ENCODE measurements at places on chromosomes 13 and 19. TPM values are rescaled to one million over a fixed set of nuclear protein-coding genes. Genes with fewer than 3 reads are reported as not detected.

PBX4 gene
- 85.3 TPM for total RNA-seq

SBNO2 gene
- total RNA-seq, result 139 TPM

SERP2 gene
- not detected for total RNA-seq

IGFL1 gene
- not detected for total RNA-seq

NCR1 gene
- total RNA-seq, result not detected

SYNGR4 gene
- total RNA-seq, result not detected

PCDH9 gene
- 0.59 TPM for total RNA-seq

CAMSAP3 gene
- total RNA-seq, result not detected

CLC gene
- total RNA-seq, result 2.9 TPM

HSPB6 gene
- not detected for total RNA-seq

SRRM5 gene
- 0.64 TPM for total RNA-seq

DNA sequence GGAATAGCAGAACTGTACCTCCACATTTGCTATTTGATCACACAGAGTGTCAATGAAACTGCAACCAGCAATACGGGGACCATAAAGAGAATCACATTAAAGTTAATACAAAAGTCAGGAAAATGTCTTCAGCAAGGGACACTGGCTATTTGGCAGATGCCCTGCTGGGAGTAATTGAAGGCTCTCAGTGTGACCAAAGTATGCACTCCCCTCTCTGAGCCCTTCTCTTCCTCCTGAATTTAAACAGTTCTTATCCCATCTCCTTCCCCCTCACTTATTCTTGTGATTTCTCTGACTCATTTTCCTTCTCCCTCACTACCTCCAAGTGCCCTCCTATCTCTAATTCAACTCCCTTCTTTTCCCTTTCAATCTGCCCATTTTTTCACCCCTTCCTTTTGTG lies 117.7 kb downstream of the ENOX1 start:
- no peak for DNase-seq

GRCh38 chr13:48138270-48138669 lies 43.4 kb upstream of the MED4 start:
- DNase-seq, result no peak

- DNase-seq, result no peak
These were observed 26.8 kb downstream of the CEBPA start for GRCh38 chr19:33275559-33275932.

- DNase-seq, result no peak
These were observed 64.2 kb downstream of the CCDC70 start for GRCh38 chr13:51925865-51926527.

DNA sequence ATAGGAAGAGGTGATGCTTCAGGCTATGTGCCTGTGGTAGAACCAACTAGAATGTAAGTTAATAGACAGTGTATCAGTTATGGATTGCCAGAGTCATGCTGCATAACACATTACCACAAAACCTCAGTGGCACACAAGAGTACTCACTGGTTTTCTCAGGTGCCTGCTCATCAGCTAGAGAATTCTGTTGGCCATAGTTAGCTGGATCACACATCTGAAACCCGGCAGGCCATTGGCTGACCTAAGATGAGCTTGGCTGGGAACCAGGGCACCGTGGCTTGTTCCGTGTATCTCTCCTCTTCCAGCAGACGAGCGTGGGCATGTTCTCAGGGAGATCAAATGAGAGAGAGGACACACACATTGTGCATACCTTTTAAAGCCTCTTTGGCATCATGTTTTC lies 76.7 kb downstream of the TEX26 start:
- DNase-seq, result no peak

DNA sequence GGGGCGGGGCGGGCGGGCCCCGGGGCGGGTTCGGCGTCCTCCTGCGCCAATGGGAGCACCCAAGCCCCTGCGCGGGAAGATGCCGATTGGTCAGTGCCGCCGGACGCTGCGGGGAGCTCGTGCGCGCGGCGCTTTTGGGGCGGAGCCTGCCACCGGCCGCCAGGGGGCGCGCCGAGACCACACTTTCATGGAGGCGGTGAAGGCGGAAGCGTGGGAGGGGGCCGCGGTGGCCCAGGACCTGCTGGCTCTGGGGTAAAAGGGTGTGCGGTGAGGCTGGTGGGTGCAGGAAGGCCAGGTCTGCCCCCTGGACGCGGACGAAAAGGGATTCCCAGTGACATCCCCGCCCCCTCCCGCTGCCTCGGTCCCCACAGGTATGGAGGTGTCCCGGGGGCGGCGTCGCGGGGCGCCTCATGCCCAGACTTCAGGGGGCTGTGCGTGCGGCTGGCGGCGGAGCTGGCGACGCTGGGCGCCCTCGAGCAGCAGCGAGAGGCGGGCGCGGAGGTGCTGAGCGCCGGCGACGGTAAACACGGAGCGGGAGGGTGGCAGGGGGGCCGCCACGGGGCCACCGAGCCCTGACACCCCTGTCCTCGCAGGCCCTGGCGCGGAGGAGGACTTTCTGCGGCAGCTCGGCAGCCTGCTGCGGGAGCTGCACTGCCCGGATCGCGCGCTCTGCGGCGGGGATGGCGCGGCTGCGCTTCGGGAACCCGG lies at the start of gene FAM98C:
Gene FAM98C, plus strand, starts transcription at position 127 of the 708 bp plus-strand sequence. Its CDS starts 61 bp downstream, at position 188.
- peak; percentile 99 for DNase-seq

- no peak for DNase-seq
These were observed 299.0 kb downstream of the ITGBL1 start for GRCh38 chr13:101751488-101751887.

DNA sequence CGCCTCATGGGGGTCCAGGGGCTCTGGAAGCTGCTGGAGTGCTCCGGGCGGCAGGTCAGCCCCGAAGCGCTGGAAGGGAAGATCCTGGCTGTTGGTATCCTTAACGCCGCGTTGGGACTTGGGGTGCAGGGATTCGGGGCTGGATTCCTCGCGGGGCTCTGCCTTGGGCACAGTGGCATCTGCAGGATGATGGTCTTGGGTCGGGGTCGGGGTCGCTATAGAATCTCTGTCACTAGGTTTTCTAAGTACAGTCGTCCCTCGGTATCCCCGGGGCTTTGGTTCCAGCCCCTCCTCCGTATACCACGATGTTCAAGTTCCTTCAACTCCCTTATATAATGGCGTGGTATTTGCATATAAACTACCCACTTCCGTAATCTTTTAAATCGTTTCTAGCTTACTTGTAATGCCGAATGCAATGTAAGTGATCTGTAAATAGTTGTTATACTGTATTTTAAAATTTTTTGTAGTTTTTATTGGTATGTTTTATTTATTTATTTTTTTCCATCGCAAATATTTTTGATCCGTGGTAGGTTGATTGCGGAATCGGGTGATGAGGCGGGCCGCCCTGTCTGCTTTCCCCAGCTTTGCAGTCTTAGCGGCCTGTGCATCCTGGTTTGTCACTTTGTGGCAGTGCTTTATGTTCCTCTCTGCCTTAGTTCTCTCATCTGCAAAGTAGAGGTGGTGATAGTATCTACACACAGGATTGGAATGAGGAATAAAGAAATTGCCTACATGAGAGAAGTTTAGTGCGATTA lies 606 bp downstream of the ERCC5 start:
- peak; percentile 43 for DNase-seq

- no peak for DNase-seq
These were observed 359.8 kb upstream of the HTR2A start for GRCh38 chr13:47256618-47257017.

Data from CD4-positive, CD25-positive, alpha-beta regulatory T cell (primary cell).